ENCODE measurements at places on chromosomes 4 and X.

DNA sequence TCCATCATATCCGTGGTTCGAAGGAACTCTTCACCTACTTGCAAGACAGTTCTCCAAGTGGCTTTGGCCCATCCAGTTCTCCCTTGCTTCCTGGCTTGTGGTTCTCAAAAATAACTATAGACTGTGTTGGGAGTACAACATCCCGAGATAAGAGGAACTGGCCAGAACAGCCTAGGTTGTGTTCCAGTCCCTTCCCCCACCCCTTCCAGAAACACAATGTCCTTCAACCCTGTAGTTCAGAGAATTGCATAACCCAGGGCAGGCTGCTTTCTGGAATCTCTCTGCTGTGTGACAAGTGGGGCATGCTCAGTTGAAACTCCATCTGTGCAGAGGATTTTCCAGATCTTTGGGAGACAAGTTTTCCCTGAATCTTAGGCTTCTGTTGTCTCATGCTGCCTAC is 206.5 kb downstream of the PCDH10 start:
- DNase-seq: no peak

DNA sequence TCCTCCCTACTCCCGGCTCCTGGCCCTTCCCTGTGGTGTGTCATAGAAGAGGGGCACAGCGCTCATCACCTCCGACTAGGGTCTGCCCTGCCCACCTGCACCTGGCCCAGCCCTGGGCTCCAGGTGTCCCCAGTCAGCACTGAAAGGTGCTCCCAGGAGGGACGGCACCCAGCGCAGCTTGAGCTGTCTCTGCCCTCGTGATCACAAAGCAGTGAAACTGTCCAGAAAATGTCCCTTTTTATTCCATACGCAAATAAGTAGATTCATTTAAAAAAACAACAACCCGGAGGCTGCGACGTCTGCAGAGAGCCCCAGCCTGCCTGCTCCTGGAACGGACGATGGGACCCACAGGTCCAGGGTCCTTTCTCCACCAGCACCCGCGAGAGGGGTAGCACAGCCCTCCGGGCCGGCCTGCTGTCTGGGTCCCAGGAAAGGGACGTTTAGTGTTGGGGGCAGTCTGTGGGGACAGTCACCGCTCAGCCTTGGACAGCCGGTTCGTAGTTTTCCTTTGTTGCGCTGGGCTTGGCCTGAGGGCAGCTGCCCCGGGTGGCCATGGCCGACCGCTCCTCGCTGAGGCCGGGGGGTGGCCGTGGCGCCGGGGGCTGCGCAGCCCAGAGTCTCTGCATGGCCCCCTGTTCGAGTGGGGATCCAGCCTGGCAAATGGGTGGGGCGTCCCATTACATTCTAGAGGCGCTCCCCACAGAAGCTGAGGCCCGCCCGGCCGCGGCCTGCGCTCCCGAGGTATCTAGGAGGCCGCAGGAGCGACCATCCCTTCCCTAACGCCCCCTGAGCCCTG is 4.6 kb downstream of the HMX1 start:
- DNase-seq: no peak

DNA sequence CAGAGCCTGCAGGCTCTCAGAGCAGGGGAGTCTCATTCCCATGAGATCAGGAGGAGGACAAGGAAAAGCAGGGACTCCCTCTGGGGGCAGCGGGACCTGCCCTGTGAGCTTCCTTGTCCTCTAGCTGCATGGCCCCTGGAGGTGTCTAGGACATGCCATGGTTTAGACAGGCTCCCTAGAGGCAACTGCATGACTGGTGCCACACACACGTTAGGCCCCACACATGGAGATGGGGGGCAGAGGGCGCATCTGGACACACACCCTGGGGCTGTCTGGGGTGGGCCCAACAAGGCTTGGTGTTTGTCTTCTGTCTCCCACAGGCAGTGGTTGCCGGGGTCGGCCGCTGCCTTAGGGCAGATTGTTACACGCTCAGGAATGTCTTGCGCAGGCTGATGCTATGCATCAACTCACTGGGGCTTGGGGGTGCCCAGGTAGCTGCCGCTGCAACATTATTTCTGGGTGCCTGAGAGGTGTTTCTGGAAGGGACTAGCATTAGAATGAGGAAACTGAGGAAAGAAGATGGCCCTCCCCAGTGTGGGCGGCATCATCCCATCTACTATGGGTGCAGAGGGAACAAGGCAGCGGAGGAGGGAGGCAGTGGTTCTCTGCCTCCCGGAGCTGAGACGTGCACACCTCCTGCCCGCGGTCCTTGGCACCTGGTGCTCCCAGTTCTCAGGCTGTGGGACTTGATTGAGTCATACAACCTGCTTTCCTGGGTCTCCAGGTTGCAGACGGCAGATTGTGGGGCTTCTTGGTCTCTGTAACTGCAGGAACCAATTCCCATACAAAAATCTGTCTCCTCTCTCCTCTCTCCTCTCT is 32.1 kb upstream of the GPR78 start:
- DNase-seq: no peak

DNA sequence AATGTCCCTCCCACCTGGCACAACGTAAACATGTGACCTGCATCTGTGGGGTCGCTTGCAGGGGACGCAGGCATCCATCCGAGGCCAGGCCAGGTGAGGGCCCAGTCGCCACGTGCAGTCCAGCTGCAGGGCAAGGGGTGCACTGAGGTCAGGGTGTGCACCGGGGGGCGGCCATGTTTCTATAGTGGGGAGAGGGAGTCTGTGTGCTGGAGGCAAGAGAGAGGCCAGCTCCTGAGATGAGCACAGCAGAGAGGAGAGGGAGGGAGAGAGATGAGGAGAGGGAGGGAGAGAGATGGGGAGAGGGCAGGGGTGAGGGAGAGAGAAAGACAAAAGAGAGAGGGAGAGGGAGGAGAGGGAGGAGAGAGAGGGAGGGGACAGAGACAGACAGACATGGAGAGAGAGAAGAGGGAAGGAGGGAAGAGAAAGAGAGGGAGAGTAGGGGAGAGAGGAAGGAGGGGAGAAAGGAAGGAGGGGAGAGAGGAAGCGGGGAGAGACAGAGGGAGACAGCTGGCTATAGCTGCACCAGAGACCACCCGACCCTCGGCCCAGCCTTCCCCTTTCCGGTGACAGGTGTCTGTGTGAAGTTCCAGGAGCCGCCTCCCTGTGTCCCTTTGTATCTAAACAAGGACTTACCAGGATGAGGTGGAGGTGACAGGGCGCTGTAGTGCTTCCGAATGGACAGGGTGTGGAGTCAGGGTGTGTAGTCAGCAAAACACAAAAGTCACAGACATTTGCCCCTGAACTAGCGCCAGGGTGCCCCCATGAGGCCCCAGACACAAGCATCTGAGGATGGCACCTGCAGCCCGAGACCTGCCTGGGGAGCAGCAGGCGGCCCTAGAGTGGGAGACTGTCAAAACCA is 68.7 kb downstream of the ADRA2C start:
- DNase-seq: no peak

GRCh38 chrX:24248042-24248441 is 65.8 kb downstream of the SUPT20HL2 start:
- DNase-seq: no peak

GRCh38 chrX:134426281-134426680 is 33.7 kb upstream of the HPRT1 start:
- DNase-seq: no peak

GRCh38 chr4:151439320-151439719 is 30.3 kb downstream of the FHIP1A start:
- DNase-seq: no peak

GRCh38 chrX:126124721-126125120 is 41.4 kb downstream of the DCAF12L2 start:
- DNase-seq: no peak

DNA sequence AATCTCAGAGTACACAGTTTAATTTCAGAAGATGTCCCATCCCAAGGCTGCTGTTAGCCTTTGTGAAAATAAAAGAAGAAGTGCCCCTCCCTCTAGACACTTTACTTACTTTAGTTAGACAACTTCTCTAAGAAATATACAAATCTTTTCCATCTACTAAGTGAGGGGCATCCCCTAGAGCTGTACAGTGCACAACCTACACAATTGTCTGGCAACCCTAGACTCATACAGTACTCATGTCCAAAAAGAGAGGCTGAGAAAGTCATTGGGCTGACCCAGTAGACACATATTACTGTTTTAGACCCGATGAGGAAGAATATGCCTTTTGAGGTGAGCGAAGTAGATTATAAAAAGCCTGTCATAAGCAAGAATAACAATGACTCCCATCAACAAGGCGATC is 297.6 kb downstream of the IDS start:
- no peak for DNase-seq

Data from NCI-H2171 (cell line).